Cerebellum (tissue), 4 donors: ENCODE measurements at places on chromosomes 16 and 17. TPM values are rescaled to one million over a fixed set of nuclear protein-coding genes. Genes with fewer than 3 reads are reported as not detected.

Gene TUFM
- total RNA-seq, result 43.1 TPM

Gene DHRS7C
- total RNA-seq, result not detected

Gene ABCA9
- total RNA-seq, result 27.1 TPM

Gene SLFN12L
- total RNA-seq, result 0.09 TPM

Gene CCL5
- 0.45 TPM for total RNA-seq

Gene CA5A
- not detected for total RNA-seq

Gene BAIAP3
- 8.8 TPM for total RNA-seq

Gene CTRB1
- total RNA-seq, result not detected

Gene HERPUD1
- total RNA-seq, result 53.8 TPM

Gene SHISA6
- total RNA-seq, result 29.5 TPM

Gene DOK4
- 29.5 TPM for total RNA-seq

Gene ERN2
- total RNA-seq, result 0.45 TPM

Gene CHST5
- total RNA-seq, result 0.45 TPM

Gene GPR142
- not detected for total RNA-seq

Gene CD7
- total RNA-seq, result not detected

Gene PIK3R5
- total RNA-seq, result 1.2 TPM

Gene TOP2A
- 58.3 TPM for total RNA-seq

Gene GP2
- total RNA-seq, result not detected

Gene LRRC37A
- 3.4 TPM for total RNA-seq

Gene CCL3
- total RNA-seq, result 4.9 TPM

Gene C17orf100
- 2.5 TPM for total RNA-seq

Gene PHB1
- 42.8 TPM for total RNA-seq

Gene SPHK1
- 3.3 TPM for total RNA-seq

Gene NLE1
- 14.2 TPM for total RNA-seq

Gene RND2
- 8.9 TPM for total RNA-seq

Gene PRDM7
- not detected for total RNA-seq

Gene ZP2
- 0.64 TPM for total RNA-seq

Gene CHST4
- not detected for total RNA-seq

Gene WSCD1
- total RNA-seq, result 46.8 TPM

Gene HP
- 0.27 TPM for total RNA-seq

Gene PRAC1
- not detected for total RNA-seq

Gene TSPOAP1
- 54.2 TPM for total RNA-seq

Gene SLC2A4
- 0.18 TPM for total RNA-seq

Gene TBC1D3C
- total RNA-seq, result not detected

Gene EVI2A
- total RNA-seq, result 1.9 TPM

Gene TMEM238L
- not detected for total RNA-seq

Gene CTRB2
- total RNA-seq, result not detected

Gene ARL5C
- not detected for total RNA-seq

Gene MYH2
- 0.91 TPM for total RNA-seq

Gene RASD1
- total RNA-seq, result 10.1 TPM

Gene KRTAP1-1
- total RNA-seq, result not detected

Gene GPR139
- 0.91 TPM for total RNA-seq

Gene TBC1D3E
- not detected for total RNA-seq
